ENCODE measurements at places on chromosomes 16 and 17.

- no peak for DNase-seq
Observed at GRCh38 chr16:25395528-25395927, 137.9 kb upstream of the ZKSCAN2 start.

GRCh38 chr17:73281928-73282327, 20.2 kb upstream of the CPSF4L start:
- no peak for DNase-seq

DNA sequence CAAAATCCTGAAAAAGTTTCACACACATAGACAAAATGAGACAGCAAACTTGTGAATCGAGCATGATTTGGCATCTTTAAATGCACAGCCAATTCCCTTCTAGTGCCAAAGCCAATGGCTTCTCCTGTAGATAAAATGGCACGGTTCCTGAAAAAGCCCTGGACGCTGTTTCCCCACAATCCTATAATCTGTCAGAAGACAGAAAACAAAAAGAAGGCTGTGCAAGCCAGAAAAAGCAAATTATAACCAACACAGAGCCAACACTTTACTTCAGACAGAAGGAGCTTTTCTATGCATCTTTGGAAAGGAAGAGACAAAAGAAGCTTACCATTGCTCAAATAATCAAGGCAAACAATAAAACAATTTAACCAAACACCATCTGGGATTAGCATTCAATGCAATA, 23.8 kb downstream of the FAM222B start:
- no peak for DNase-seq

GRCh38 chr17:63946440-63947363, 14.6 kb upstream of the CD79B start:
- no peak for DNase-seq

GRCh38 chr17:29255926-29256522, 9.4 kb downstream of the CRYBA1 start:
- no peak for DNase-seq

GRCh38 chr17:66620528-66620927, 214.4 kb upstream of the CACNG5 start:
- no peak for DNase-seq

- no peak for DNase-seq
Observed at GRCh38 chr17:17448076-17448475, 28.7 kb upstream of the MED9 start.

- DNase-seq: no peak
Observed at GRCh38 chr16:57238682-57239081, 6.4 kb upstream of the ARL2BP start.

- no peak for DNase-seq
Observed at GRCh38 chr16:51723036-51723724, 572.1 kb upstream of the SALL1 start.

DNA sequence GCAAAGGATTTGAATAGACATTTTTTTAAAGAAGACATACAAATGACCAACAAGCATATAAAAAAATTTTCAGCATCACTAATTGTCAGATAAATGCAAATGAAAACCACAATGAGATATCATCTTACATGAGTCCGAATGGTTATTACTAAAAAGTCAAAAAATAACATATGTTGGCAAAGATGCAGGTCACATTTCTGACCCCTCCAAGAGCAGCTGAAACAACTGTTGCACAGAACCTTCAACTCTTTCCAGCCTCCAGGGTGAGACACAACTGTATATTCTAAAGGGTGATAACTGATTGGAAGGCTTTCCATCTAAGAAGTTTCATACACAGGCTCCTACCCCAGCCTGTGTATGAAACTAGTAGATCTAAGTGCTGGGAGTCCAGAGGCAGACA, 51.9 kb downstream of the SLFN5 start:
- DNase-seq: no peak

- no peak for DNase-seq
Observed at GRCh38 chr17:2274414-2274813, 29.2 kb downstream of the SMG6 start.

DNA sequence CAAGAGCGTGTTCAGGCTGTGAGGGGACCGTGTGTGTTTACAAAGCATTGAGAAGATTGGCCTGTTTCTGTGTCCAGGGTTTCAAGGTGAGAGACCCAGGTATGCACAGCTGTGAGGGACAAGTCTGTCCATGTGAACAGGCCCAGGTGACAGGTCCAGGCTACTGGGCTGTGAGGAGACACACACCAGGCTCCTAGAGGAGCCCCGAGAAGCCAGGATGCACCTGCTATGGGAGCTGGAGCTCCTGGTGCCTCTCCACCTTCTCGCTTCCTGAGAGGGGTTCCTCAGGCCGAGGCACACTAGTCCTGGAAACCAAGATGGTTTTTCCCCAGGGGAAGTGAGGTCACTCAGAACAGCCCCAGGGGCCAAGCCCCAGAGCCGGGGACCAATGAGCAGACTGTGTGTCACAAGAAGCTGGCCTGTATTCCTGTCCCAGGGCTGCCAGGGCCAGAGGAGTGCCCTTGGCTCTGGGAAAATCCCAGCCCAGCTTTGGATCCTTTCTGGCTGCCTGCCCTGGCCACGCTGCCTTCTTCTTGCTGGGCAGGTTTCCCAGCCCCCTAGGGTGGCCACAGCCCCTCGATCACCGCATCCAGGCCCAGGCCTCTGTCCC, 153.4 kb upstream of the PLCG2 start:
- DNase-seq: no peak

DNA sequence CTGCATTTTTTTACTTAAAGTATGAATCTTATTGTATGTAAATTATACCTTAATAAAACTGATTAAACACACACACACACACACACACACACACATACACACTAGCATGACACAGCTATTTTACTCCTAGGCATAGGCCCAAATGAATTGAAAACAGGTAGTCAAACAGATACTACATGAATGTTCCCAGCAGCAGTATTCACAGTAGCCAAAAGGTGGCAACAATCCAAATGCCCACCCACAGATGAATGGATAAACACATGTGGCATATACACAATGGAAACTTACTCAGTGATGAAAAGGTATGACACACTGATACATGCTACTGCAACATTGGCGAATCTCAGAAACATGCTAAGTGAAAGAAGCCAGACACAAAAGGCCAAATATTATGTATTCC, 223.5 kb downstream of the CYB561 start:
- DNase-seq: no peak

GRCh38 chr17:42682722-42683403, 532 bp downstream of the CNTNAP1 start:
- no peak for DNase-seq

DNA sequence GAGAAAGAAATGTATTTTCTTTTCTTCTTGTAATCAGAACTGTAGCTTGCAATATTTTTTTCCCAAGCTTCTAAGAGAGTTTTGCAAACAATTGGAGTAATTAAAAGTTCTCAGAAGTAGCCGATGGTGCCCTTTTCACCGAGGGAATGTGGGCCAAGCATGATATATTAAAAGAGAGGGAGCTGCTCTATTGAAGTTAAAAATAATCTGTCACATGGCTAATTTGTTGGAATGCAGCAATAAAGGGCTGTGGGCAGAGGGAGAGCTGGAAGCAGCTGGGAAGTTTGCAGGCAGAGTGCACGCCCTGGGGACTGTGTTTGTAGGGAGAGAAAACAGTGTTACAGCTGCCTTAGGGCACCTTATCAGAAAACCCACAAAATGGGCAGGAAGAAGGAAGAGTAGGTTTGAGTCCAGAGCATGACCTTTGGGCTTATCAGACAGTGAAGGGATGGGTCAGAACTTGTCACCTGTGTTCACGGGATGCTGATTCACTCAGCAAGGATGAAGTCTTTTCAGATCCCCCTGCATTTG, 18.5 kb upstream of the TERF2 start:
- DNase-seq: no peak

DNA sequence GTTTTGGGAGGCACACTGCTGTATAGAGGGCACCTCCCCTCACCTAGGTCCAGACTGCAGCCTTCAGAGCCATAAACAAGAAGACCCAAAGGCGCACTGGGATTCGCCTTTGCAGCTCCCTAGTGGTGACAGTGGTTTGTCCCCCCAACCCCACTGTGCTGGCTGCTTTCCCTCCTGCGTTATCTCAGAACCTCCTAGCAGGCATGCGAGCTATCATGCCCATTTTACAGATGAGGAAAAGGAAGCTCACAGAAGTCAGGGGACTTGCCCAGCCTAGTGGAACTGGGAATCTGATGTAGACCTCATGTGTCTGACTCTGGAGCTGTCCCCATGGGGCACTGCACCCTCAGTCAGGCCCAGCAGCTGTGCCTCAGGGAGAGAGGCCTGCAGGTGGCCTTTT, 115.2 kb downstream of the CLEC16A start:
- DNase-seq: no peak

Data from NCI-H1048 (cell line).